ENCODE measurements at places on chromosomes 4 and X.

GRCh38 chrX:29627833-29628232 lies 587.5 kb upstream of the MAGEB2 start:
- DNase-seq: no peak

DNA sequence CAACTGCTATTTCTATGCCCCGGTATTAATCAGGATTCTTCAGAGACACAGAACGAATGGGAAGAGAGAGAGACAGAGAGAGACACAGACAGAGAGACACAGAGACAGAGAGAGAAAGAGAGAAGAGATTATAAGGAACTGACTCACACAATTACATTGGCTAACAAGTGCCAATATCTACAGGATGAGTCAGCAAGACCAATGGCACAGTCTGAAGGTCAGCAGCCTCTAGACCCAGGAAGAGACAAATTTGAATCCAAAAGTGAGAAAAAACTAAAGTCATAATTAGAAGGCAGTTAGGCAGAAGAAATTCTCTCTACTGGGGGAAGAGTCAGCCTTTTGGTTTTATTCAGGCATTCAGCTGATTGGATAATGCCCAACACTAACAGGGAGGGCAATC lies 187.3 kb downstream of the MAB21L2 start:
- peak; percentile 67 for DNase-seq

GRCh38 chrX:64350521-64350920 lies 44.7 kb downstream of the MTMR8 start:
- no peak for DNase-seq

DNA sequence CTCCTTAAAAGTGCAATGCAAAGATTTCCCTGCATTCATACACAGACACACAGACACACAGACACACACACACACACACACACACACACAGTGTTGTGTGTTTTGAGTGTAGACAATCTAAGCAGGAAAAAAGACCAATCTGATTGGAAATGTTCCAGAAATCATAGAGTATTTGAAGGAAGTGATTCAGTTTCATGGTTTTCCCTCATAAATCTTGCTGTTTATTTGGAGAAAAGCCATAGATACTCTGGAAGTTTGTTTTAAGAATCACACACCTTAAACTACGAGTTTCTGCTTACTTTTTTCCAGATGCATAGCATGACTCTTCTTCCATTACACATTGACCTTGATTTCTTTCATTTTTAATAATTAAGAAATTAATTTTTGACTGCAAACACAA lies 298.5 kb upstream of the BMP3 start:
- no peak for DNase-seq

DNA sequence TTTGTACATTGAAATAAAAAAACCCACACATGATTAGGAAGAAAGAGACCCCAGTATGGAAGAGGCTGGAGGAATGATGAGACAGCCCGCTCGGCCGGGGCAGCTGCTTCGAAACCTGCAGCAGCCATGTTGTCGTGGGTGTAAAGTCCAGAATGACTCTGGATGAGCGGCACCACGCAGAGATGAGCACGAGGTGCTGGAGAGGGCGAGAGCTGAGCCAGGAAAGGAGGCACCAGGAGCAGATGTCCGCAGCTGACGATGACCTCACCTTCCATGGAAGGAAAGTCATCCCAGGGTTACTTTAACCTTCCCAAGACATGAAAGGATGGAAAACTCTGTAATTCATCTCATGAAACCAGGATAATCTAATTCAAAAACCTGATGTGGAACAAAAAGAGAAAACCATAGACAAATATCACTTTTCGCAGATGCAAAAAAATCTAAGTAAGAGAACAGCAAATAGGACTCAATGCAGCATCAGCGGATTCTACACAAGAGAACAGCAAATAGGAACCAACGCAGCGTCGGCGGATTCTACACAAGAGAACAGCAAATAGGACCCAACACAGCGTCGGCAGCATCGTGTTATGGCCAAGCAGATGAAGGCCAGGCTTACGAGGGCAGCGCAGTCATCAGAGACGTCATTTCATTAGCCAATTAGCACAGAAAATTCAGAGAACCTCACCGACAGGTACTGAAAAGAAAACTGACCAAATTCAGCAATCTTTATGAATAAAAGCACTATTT lies 25.9 kb upstream of the SPON2 start:
- peak; percentile 59 for DNase-seq

- DNase-seq: no peak
Measured at GRCh38 chrX:118047446-118048186, 69.0 kb downstream of the KLHL13 start.

GRCh38 chr4:88285235-88285653 lies 883 bp upstream of the PPM1K start:
- no peak for DNase-seq

DNA sequence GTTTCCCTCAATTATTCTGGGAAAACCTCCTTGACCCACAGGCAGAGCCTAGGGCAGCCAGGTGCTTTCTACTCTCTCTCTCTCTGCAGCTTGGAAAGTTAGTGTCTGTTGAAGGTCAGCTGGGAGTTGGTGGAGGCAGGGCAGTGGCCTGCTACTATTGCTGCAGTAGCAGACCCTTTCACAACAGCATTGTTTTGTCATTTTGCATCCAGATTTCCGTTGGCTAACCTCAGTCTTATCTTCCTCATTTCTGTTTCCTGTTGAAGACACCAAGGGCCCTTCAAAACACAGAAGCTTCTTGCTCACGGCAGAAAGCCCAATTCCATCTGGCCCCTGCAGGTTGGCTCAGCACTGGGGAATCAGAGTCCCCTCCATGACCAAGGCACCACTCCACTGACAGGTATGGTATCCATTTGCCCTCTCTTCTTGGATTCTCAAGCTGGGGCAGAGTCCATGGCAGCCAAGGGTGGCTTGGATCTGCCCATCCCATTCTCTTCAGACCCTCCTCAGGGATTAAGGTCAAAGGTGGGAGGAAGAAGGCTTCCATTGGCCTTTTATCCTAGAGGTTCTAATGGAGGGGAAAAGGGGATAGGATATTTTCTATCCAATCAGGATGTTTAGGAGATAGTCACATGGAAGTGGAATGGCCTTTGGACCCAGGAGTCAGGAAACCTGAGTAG lies 24.6 kb downstream of the VSIG4 start:
- peak; percentile 78 for DNase-seq

- DNase-seq: no peak
Measured at GRCh38 chrX:123185721-123186120, 1.6 kb downstream of the GRIA3 start.

DNA sequence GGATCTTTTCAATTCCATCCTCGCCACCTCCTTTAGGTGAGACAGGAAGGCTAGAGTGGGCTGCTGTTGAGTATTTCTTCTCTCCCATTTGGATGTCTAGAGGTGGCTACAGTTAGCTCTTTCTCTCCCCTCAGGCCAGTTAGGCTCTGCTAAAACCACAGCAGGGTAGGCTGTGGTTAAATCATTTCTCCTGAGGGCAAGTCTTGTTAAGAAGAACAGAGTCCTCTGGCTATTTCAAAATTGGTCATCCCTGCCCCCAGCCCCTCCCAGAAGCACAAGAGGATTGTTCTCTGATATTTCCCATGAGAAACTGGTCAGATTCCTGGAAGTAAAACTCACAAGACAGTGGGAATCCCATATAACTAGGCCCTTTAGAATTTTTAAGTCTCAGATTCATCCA lies 1359.5 kb downstream of the TECRL start:
- no peak for DNase-seq

- DNase-seq: no peak
Measured at GRCh38 chrX:134685668-134686067, 27.4 kb upstream of the PLAC1 start.

DNA sequence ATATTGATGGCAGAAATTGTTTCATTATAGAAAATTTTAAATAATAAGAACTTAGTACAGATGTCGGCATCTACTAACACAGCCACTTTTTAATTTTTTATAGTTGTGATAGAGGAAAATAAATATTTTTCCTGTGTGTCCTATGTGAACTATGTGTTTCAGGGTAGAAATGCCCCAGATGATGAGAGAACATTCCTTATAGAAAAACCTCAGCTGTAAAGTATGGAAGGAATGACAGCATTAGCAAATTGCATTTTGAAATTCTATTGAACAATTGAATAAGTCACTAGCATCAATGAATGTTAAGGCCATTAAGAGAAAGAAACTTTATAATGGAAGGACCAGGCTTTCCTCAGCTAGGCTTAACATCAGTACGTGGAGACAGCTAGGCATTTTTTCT lies 149.2 kb downstream of the CFAP299 start:
- DNase-seq: no peak
